MV-4-11 (cell line): ENCODE measurements at places on chromosomes 16 and 17.
A peak's percentile ranks its signal among the peaks of the same experiment; 100 is the strongest.

- DNase-seq, result peak; percentile 90
Observed at GRCh38 chr17:21452377-21453143, 76.4 kb downstream of the KCNJ12 start.

DNA sequence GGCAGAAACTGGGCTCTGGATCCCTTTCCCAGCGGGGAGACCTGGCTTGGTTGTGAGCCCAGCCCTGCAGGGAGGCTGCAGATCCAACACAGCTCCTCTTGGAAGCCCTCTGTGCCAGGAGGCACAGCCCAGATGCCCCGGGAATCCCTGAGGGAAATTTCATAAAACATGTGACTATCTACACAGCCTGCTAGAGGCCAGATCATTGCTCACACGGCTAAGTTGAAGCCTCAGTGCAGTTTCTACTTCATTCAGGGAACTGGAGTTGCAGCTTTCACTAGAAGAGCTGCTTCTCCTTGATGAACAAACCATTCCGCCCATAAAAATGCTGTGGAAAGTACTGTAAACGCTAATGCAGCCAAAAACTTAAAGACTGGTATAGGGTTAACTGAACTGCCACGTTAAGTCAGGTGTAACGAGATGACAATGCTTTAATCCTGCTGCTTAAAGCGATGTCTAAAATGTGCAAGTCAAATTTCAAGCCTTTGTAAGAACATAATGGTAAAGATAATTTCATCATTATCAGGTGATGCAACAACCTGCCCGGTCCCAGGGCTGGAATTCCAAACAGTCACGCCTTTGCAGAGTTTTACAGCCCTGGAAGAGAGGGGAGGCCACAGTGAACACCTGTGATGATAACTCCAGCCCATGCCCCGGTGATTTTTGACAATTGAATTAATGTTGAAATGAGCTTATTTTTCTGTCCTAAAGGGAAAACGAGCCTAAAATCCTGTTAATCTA is 172.5 kb downstream of the ZFHX3 start:
- DNase-seq, result no peak

- peak; percentile 51 for DNase-seq
Observed at GRCh38 chr16:46908540-46909372, 24.6 kb downstream of the GPT2 start.

DNA sequence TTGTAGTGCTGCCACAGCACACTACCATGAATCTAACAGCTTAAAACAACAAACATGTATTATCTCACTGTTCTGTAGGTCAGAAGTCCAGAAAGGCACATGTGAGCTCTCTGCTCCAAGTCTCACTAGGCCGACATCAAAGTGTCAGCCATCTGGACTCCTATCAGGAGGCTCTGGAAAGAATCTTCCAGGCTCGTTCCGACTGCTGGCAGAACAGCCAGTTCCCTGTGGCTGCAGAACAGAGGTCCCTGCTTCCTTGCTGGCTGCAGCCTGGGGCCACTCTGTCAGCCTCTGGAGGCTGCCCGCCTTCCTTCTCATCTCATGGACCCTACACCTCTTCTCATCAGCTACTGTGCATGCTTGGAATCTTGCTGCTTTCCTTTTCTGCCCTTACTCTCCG is 168.9 kb downstream of the CBLN1 start:
- no peak for DNase-seq

DNA sequence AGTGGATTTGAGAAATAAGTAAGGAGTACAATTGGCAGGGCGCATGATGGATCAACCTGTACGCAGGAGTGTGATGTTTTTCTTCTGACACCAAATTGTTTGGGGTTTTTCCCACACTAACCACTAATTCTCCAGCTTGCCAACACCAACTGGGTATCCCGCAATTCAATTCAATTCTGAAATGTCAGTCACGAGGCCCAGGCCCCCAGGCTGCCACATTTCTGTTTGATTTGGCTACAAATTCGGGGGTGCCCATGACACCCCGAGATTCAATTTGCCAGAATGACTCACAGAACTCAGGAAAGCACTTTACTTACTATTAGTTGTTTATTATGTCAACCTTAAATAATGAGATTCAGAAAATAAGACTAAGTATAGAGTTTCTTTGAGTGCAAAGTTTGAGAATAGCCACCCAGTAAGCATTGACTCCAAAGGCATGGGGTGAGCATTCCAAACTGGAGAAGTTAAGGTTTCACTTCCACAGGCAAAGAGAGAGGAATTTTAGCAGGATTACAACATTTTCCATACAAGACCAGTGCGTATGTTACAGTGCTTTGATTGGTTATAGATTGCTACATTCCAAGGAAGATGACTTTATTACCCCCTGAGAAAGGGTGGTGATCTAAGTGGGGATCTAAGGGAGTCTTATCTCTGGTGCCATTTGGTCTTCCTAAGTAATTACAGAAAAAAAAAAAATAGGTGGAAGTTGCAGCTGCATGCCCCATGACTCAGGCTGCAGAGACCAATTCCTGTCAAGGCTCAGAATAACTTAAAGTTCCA is 11.5 kb downstream of the SLC46A1 start:
- DNase-seq, result no peak

DNA sequence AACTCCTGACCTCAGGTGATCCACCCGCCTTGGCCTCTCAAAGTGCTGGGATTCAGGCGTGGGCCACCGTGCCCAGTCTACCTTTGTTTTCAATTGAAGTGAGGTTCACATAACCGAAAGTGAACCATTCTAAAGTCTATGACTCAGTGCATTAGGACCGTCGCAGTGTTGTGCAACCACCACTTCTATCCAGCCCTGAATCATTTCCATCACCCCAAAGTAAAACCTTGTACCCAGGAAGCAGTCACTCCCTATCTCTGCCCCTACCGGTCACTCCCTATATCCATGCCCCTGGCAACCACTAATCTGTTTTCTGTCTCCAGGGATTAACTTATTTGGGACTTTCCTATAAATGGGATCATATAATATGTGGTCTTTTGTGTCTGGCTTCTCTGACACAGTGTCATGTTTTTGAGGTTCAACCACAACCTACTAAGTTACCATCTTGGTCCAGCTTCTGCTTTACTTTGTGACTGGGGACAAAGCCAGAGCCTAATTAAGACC is 28.3 kb upstream of the CDC42EP4 start:
- peak; percentile 91 for DNase-seq

GRCh38 chr16:80909720-80910119 is 97.0 kb downstream of the CMC2 start:
- DNase-seq, result no peak

DNA sequence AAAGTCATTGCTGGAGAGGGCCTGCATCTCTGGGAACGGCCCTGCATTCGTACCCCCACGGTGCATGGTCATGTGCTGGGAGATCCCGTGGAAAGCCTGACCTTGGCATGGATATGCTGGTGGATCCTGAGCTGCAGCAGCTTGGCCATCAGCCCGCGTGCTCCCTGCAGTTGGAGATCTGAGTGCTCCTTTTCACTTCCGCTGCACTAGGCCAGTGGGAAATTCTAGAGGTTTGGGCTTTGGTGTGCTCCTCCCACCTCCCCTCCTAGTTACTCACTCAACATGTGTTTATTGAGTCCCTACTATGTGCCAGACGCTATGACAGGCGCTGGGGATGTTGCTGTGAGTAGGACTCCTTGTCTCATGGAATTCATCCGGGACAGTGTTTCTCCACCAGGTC is 91.1 kb downstream of the RGS9 start:
- no peak for DNase-seq

- no peak for DNase-seq
Observed at GRCh38 chr16:30155188-30155587, 28.2 kb upstream of the CORO1A start.

DNA sequence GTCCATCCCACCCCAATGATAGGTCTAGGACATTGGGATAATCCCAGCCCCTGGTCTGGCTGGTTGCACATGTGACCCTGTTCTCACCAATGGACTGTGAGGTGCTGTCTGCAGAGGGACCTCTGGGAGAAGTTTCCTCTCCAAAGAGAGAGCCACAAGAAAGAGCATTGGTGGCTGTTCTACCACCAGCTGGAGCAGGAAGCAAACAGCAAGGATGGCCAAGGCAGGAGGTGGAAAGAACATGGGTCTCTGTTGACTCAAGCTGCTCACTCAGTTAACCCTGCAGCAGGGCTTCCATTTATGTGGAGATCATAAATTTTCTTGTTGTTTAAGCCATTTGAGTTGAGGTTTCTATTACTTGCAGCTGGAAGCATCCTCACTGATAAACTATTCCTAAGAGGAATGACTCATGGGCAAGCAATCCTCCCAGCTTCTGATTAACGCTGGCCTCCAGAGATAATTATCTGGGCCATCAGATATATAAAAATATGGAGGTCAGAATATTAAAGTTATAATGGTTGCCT is 52.6 kb downstream of the CYB5B start:
- no peak for DNase-seq

DNA sequence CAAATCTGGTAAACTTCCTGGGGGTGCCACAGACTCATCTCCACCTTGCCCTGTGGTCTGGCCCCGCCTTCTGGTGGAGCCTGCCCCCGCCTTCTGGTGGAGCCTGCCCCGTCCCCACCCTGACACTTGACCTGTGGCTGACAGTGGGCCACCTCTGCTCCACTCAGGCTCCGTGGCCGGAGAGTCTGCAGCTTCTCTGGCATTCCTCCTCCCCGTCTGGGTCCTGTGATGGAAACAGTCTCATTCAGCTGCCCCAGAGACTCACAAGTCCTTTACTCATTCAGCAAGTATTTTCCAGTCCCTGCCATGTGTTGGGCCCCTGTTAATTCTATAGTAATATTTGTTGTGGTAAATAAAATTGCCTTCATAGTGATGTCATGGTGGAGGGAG is 21.0 kb upstream of the G6PC1 start:
- no peak for DNase-seq

- DNase-seq, result no peak
Observed at GRCh38 chr16:78310990-78311561, 211.6 kb downstream of the WWOX start.

GRCh38 chr17:8204761-8205555 is 5.4 kb downstream of the AURKB start:
- no peak for DNase-seq

DNA sequence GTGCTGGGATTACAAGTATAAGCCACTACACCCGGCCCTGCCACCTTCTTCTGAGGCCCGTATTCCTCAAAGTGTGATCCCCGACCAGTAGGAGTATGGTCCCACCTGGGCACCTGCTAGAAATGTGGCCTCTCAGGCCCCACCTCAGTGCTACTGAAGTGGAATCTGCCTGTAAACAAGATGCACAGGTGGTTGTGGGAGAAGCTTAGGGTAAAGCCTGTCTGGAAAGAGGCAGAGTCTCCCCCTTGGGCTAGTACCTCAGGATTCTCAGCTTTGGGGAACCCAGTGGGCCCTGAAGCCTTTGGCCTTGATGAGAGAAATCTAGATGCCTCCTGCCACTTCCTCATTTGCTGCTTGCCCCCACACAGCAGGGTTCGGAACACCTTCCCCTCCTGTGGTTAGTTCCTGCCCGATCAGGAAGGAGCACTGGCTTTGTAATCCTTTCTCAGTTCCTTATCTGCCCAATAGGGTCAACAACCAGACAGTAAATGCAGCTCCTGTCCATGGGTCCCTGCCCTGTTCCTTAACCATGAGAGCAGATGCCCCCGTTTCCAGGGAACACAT is 25.2 kb downstream of the TK2 start:
- DNase-seq, result peak; percentile 100

DNA sequence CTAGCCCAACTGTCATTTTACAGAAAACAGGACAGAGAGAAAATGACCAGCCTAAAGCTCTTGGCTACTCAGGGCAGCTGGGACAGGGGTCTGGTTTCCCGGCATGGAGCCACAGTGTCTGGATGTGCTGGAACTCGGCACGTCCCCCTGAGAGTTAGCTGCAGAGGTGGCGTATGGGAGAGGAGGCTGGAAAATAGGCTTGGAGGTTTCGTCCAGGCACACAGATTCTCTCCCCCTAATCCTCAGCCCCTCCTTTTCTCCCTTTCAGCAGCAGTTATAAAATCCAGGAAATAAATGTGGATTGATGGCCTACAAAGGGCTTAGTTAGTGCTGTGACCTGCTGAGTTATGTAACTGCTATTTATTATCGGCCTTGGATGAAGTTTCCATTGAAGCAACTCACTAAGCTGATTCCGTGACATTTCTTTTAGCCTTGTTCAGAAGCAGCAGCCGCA is 89.5 kb upstream of the TOB1 start:
- DNase-seq, result no peak

DNA sequence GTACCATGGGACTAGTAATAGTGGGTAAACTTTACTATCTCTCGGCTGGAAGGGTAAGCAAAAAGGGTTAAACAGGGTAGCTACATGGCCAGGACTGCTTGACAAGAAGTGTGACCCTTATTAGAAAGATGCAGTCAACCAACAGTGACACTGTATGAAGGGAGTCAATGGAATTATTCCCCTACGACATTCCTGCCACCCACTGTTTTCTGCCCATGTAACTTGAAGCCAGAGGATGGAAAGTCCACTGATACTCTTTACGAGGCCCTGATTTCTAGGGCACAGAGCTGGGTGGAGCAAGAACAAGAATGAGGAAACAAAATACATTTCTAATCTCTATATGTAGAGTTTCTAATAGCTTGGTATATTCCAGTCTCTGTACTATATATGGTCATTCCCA is 1102.5 kb downstream of the CDH11 start:
- no peak for DNase-seq

DNA sequence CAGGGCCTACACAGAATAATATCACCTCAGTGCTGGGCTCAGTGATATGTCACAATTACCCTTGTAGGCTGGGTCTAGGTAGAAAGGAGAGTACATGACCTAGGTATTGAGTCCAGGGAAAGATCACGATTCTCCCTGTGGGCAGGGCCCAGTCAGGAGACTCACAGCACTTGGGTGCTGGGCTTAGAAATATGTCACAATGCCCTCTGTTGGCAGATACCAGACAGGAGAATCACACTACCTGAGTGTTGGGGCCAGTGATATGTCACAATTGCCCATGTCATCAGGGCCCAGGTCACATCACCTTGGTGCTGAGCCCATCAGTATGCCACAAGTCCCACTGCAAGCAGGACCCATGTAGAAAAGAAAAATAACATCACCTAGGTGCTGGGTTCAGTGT is 2105.5 kb downstream of the TP53TG3F start:
- DNase-seq, result no peak

- no peak for DNase-seq
Observed at GRCh38 chr16:84848986-84849634, 29.3 kb downstream of the CRISPLD2 start.

DNA sequence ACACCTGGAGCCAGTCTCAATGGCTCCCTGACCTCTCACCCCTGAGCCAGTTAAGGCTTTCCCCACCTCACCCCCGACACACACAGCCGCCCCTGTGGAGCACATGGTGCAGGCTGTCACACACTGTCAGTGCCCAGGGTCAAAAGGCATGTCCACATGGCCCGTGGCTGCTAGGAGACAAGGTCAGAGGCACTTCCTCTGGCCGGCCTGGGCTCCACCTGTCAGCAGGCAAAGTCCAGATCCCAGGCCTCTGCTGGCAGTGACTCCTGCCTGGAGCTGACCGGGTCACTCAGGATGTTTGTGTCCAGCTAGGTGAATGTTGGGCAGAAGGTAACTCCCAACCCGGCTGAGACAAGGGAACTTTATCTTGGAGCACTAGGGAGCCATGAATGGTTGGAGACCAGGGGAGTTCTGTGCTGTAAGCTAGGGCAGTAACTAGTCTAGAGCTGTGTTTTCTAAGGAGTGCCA is 6.0 kb downstream of the SREBF1 start:
- DNase-seq, result no peak
